Bone marrow (tissue), 2 donors: ENCODE measurements at places on chromosomes 1 and 21.

DNA sequence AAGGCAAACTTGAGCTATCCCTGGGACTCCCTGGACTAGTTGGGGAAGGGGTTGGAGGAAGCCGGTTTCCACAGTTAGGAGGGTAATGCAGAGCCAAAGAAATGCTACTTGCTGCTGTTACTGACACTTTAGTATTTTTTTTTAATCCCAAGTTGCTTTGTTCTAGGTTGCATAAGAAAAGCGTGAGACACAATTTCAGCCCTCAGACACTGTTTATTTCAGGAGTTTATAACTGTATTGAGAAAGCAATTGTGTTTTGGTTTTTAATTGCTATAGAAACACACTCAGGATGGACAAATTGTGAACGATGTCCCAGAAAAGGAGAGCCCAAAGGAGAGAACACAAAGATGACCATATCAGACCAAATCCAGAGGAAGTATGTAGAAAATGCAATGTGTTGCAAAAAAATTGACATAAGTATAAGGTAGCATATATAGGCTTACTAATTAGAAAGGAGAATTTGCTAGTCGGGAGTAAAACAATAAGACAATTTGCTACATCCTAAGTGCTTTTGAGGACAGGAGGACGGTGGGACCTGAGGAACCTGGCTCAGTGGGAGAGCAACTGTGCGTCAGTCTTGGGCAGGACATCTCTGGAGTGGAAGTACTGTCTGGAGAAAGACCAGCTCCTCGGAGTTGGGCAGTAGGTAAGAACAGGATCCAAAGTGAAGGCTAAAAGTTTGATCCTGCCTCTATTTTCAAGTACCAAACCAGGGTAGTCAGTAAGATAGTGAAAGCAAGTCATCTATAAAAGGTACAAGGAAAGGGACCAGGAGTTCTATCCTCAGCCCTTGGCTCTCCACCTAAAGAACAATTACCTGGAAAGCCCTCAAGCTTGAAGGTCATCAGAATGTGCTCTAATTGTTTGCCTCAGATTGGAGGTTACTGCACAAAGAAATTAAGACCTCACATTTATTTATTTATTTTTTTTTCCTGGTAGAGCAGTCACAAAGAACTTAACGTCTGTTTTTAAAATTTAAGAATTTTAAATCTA lies 39.9 kb downstream of the DIPK1A start:
- DNase-seq = no peak

- no peak for DNase-seq
Observed at GRCh38 chr1:245600658-245601057, 445.9 kb downstream of the KIF26B start.

- DNase-seq = no peak
Observed at GRCh38 chr1:154117642-154118041, 37.2 kb downstream of the NUP210L start.

- DNase-seq = peak; percentile 92
Observed at GRCh38 chr1:36223381-36223995, 755 bp upstream of the THRAP3 start.

DNA sequence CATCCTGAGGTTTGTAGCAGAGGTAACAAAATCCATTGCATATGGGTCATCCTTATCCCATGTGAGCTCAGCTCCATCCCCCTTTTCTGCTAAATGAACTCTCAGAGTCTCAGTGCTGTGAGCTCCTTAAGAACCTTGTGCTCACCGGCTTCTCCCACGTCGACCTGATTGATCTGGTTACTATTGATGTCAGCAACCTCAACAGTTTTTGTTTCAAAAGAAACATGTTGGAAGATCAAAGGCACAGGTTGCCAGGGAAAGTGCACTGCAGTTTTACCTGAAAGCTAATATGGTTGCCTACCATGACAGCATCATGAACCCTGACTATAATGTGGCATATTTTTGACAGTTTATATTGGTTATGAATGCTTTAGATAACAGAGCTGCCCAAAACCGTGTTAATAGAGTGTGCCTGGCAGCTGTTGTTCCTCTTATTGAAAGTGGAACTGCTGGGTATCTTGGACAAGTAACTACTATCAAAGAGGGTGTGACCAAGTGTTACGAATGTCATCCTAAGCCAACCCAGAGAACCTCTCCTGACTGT lies 131.4 kb downstream of the HS2ST1 start:
- DNase-seq = no peak

GRCh38 chr1:67094191-67094590 lies 40.2 kb upstream of the SLC35D1 start:
- DNase-seq = no peak

GRCh38 chr1:183032122-183032921 lies 9.1 kb downstream of the LAMC1 start:
- DNase-seq = no peak

GRCh38 chr1:214603819-214604252 lies 841 bp downstream of the CENPF start:
- DNase-seq = no peak

DNA sequence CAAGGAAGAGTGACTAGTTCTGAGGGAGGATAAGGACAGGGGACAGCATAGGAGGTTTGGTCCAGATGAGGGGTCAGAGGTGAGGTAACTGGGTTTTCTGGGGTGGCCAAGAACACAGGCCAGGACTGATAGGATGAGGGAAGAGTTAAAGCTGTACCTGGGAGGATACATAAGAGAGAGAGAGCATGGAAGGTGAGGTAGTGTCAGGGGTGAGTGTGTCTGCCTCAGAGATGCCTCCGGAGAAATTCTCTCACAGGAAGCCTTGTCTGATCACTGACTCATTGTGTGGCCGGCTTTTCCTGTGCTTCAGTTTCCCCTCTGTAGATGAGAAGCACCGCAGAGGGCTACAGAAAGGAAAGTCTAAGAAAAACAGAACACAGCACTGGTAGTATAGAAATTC lies 40.2 kb downstream of the FASLG start:
- DNase-seq = peak; percentile 89

- no peak for DNase-seq
Observed at GRCh38 chr1:28811766-28812668, at the start of gene OPRD1. Gene OPRD1, plus strand, starts transcription at chr1:28812170. Its CDS starts 214 bp downstream, at chr1:28812384.

- no peak for DNase-seq
Observed at GRCh38 chr1:197622371-197622770, 152.9 kb downstream of the DENND1B start.

DNA sequence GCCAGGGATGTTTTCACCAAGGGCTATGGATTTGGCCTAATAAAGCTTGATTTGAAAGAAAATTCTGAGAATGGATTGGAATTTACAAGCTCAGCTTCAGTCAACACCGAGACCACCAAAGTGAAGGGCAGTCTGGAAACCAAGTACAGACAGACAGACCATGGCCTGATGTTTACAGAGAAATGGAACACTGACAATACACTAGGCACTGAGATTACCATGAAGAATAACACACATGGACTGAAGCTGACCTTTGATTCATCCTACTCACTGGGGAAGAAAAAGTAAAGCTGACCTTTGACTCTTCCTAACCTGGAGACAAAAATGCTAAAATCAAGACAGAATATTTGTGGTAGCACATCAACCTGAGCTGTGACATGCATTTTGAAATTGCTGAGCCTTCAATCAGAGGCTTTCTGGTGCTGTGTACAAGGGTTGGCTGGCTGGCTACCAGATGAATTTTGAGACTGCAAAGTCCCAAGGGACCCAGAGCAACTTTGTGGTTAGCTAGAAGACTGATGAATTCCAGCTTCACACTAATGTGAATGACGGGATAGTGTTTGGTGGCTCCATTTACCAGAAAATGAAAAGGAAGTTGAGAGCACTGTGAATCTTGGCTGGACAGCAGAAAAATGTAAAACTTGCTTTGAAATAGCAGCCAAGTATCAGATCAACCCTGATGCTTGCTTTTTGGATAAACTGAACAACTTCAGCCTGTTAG lies 190.4 kb upstream of the KCTD3 start:
- no peak for DNase-seq

DNA sequence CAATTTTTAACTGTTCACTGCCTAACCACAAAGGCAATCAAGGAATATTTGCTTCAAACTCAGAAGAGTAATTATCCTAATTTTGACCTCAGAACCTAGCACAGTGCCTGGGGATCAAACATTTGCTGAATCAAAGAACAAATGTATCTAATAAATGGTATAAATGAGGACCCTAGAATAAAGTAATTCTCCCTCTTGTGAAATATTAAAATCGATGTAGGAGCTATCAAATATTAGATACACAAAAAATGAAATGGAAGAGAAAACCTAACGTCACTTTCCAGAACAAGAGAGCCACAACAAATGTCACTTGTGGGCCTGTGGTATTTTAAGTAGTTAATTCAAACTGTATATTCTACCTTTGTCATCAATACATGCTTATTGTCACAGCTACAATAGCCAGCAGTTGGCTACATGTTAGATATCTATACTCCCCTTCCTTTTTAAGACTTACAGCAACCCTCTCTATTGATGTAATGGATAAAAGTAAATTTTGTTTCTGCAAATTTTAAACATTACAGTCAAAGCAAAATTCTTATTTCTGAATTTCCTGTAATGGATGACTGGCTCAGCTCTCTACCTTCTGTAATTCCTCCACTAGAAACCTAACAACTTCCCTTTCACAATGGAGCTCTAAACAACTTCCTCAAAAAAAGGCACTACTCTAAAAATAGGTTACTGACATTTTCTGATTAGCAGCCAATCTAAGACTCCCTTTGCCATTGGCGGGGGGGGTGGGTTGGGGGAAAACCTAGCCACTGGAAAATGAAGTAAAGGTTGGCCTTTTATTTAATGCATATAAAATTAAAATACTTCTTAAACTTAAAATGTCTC lies 37.6 kb downstream of the PUM1 start:
- DNase-seq = peak; percentile 89

DNA sequence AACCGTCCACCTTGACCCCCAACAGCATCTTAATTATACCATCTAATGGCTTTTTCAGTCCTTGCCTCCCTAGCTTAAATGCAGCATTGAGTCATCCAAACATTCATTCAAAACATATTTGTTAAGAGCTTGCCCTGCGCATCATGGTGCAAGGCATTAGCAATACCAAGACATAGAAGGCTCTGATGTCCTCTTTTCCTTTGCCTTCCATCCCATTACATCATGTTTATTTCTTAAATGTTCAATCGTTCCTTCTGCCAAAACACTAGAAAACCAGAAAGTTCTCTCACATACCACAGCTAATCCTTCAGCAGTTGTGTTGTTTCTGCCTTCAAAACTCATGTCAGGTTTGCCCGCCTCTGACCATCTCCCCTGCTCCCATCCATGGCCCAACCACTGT lies 29.8 kb upstream of the VTCN1 start:
- no peak for DNase-seq

- peak; percentile 17 for DNase-seq
Observed at GRCh38 chr1:41683681-41684500, 199.4 kb upstream of the EDN2 start.

GRCh38 chr1:232655028-232655745 lies 25.3 kb upstream of the SIPA1L2 start:
- DNase-seq = no peak

- DNase-seq = no peak
Observed at GRCh38 chr1:39086865-39087409, 60.8 kb downstream of the NDUFS5 start.

DNA sequence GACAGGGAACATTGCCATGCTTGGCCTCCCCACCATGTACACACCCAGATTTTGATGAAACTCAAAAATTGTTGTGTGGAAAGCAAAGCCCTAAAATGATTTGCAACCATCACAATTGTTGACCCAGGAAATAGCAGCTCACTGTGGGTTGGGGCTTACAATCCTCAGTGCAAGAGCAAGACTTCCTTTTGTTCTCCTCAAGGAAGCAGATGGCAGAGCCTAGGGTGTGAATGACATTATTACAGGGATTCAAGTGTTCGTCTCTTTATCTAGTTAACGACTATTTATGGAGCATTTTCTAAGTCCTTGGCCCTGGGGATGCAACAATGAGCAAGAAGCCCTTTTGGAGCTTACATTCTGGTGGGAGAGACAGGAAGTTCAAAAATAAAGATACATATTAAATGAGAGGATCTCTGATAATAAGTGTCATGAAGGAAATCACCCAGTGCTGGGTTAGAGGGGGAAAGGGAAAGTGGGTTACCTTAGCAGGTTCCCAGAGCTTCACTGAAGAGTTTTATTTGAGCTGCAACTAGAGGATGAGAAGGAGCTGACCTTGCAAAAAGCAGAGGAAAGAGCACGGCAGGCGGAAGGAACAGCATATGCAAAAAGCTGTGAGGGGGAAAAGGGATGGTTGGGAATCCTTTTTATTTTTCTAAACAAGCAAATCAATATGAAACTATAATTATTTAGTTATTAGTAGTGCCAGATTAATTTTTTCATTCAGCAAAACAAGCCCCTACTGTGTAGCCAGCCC lies 38.5 kb upstream of the ID3 start:
- DNase-seq = no peak

- no peak for DNase-seq
Observed at GRCh38 chr1:193733674-193734073, 547.3 kb upstream of the B3GALT2 start.

GRCh38 chr1:93591676-93592550 lies 89.7 kb downstream of the BCAR3 start:
- DNase-seq = no peak

DNA sequence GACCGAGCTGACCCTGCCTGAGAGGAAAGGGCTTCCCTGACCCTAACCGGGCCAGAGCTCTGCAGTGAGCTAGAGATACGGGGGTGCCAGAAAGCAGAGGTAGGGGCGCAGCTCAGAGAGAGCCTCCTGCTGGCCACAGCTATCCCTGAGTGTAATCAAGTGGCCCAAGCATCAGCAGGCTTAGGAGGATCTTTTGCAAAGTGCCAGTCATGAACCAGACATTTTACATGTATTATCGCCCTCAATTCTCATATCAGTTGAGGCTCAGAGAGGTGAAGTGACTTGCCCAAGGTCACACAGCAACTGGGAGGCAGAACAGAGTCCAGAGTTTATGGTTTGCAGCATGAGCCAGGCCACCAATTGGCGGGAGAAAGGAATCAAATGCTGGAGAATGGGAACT lies 7.0 kb upstream of the ID3 start:
- DNase-seq = no peak

GRCh38 chr1:50157306-50157941 lies 48.7 kb downstream of the ELAVL4 start:
- DNase-seq = no peak

GRCh38 chr21:27101523-27101922 lies 134.6 kb upstream of the ADAMTS5 start:
- no peak for DNase-seq

DNA sequence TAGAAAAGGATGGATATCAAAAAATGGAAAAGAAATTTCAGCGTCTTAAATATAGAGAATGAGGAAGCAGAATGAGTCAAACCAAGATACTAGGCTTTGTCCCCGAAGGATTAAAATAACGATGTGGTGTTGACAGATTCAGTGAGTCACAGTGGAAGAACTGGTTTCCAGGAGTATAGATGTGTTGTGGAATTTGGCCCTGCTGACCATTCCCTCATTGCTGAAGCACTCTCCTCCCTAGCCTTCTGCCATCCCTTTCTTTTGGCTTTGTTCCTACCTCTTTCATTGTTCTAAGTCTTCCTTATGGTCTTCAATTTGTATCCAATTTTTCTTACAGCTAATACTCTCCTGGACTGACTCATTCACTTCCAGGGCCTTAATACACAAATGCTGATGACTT lies 23.1 kb upstream of the USP25 start:
- no peak for DNase-seq
